Stimulated activated CD4-positive, alpha-beta T cell treated with anti-CD3 and anti-CD28 coated beads, Interleukin-12 subunit alpha, Interleukin-12 subunit beta, amount 100 ng/mL, for 4 hours (primary cell): ENCODE measurements at places on chromosomes 1 and 21.

GRCh38 chr1:32965251-32965747 is 690 bp upstream of the RNF19B start:
- DNase-seq: no peak

DNA sequence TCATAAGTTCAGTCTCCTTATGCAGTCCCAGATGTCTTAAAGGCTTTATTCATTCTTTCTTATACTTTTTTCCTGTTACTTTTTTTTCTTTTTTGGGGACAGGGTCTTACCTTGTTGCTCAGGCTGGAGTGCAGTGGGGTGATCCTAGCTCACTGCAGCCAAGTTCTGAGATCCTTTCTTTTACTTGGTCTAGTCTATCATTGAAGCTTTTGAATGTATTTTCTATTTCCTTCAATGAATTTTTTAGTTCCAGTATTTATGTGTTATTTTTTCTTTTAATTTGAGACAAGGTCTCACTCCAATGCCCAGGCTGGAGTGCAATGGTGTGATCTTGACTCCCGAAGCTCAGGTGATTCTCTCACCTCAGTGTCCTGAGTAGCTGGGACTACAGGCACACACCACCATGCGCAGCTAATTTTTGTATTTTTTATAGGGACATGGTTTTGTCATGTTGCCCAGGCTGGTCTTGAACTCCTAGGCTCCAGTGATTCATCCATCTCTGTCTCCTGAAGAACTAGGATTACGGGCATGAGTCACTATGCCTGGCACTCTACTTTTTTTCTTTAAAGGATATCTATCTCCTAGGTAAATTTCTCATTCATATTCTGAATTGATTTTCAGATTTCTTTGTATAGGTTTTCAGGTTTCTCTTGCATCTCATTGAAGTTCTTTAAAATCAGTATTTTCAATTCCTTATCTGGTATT is 26.1 kb upstream of the GTF2B start:
- no peak for DNase-seq

GRCh38 chr1:109578947-109579443 is 30.6 kb downstream of the GNAI3 start:
- no peak for DNase-seq

GRCh38 chr1:223006917-223007648 is 136.0 kb downstream of the TLR5 start:
- no peak for DNase-seq

DNA sequence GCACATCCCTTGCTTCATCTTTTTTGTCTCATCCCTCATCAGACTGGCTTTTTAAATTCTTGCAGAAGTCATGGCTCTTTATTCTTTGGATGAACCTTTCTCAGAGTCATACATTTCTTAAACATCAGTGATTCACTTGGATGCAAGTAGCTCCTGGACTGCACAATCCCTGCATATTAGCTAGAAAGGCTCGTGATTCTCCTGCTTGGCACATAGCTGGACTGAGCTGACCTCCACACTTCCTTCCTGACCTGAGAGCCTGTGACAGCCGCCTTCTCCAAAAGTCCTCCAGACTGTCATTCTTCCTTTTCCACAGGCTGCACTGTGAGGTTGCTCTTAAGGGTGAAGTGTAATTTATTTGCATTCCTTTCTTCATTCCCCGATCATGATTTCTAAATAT is 109.4 kb downstream of the RGL1 start:
- DNase-seq: no peak

- no peak for DNase-seq
Measured at GRCh38 chr1:178066296-178066907, 27.5 kb upstream of the RASAL2 start.

DNA sequence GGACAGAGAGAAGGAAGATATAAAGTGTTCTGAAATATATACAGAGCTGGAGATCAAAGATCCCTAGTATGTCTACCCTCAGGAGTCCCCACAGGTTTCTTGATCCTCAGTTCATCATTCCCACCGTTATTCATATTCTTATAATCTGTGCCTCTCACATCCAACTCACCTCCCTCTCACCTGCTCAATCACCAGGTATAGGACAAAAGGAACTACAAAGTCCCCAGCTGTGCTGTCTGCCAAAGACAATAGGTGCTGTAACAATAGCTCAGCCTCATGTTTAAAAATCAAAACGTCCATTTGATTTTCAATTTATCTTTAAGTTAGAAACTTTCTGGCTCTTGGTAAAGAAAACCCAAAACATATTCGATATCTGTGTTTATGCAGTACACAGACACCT is 121.1 kb upstream of the PKN2 start:
- no peak for DNase-seq

DNA sequence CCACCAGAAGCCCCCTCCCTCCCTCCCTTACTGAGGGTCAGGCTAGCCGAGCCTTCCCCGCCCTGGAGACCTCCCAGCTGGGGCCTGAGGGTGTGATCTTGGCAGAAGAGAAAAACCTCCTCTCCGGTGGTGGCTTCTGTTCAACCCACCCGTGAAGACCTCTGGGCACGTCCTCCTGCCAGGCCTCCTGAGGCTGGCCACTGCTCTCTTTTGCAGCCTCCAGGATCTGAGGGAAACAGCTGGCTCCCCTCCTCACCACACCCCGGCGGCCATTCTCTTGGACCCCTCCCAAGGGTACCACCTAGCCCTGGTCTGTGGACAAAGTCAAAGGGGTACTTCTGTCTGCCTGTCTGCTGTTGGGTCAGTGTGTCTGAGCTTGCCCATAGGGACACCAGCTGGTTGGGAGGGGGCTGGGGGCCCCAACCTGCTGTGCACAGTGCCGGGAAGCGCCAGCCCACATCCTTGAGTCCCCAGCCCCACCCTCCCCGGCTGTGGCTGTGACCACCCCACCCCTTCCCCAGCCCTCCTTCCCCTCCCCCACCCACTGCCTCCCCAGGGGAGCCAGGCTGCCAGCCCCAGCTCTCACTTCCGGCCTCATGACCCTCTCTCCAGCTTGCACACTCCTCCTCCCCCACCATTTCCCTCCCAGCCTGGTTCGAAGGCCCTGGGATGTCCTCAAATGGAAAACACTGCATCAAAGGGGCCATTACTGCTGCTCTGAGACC is 48.1 kb downstream of the AHDC1 start:
- no peak for DNase-seq

- no peak for DNase-seq
Measured at GRCh38 chr1:239764546-239764945, 327.1 kb upstream of the FMN2 start.

DNA sequence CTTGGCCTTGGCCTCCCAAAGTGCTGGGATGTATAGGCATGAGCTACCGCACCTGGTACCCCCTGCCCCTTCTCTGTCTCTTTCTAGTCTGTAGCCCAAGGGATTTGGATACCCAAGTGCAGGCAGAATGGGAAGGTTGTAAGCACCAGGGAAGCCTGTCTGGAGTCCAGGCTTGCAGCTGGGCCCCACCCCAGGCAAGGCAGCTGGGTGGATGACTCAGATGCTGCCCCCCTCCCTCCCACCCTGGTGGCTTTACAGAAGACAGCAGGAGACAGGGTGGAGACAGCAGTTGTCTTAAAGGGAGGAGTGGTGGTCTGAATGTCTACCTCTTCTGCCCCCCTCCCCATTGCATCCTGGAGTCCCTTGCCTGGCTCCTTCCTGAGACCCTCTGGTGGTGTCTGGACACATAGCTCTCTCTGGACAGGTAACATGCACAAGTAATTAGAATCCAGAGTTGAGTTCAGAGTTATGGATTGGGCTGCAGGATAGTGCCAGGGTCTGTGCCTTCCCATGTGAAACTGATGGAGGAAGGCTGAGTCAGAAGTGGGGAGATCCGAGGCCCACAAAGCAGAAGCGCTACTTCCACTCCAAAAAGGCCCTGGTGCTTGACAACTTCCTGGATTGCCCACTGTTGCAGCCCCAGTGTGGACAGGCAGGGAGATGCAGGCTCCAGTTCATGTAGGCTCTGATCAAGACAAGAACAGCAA is 5.1 kb downstream of the LMNA start:
- no peak for DNase-seq

DNA sequence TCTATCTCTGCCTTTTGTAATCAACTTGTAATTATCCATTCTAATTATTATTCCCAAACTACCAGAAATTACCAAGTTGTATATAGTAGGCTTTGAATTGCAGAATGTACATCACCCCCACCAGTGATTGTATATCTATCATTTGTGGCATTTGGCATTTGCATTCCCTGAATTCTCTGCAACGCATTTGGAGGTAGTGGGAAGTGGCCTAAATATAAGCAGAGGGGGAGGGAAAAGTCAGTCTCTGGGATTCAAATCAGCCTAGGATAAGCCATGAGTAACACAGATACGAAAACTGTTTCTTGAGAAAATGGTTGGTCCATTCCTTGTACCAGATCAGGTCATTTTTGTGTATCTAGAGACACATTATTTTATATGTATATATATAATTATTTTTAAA is 20.7 kb downstream of the DDX20 start:
- DNase-seq: no peak

DNA sequence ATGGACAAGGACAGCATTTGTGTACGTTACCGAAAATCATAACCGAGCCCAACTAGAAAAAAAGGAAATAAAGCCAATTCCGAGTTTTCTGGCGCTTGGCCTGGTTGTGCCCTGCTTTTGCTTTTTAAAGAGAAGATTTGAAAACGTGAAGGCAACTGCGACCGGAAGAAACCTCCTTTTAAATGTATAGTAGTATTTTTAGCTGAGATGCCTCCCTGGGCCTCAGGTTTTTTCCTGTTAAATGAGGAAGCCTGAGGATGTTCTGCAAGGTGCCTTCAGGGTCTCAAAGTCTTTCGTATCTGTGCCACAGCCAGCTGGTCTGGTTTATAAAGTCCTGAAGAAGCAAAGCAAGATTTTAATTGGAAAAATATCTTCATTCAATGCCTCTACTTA is 371 bp upstream of the ODF2L start:
- no peak for DNase-seq

GRCh38 chr1:76690766-76691165 is 176.5 kb upstream of the ST6GALNAC5 start:
- no peak for DNase-seq

DNA sequence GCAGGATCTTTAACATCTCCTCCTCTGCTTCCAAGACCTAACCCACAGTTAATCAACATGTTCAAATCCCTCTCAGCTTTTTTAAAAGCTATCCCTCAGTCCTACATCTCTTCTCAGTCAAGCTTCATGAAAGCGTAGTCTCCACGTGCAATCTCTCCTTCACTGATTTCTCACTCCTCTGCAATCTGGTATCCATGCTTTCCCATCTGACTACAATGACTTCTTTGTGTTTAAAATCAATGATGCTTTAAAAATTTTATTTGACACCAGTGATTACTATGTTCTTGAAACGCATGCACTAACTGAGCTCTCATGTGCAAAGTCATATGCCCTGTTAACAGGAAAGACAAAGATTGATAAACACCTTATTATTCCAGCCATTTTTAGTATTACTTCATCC is 67.5 kb upstream of the BEND5 start:
- DNase-seq: no peak

DNA sequence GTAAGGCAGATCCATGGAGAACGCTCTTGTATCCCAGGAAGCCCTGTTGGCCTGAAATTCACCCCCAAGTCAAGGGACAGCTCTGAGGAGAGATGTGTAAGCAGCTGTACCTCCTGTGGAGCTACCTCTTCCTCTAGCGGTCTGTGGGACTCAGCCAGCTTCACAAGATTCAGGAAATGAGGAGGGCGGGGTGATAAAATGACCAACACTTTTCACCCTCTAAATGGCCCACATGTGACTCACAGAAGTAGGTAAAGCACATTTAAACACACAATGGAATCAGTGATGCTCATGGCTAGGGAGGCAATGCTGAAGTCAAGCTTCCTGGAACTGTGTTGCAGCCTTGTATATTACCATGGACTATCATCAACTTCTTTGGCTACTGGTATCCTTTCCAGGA is at the start of gene SH2D1B:
SH2D1B (minus strand) TSS at position 135 of the 400 bp plus-strand sequence; CDS start at position 15, 120 bp downstream.
- DNase-seq: no peak

DNA sequence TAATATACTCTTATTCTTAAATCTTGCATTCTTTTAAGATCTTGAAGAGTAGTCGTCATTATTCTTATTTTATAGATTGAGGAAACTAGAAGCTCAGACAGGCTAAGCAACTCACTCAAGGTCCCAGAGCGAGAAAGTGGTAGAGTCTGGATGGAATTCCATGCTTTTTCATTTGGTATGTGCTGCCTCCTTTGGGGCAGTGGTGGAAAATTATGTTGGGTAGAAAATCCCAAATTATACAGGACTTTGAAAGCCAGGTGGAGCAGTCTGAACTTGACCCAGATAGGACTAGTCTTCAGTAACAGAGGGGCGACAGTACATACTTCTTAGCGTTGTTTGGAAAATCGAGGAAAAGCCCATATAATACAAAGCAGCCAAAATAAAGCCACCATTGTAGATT is 205.6 kb downstream of the ATG4C start:
- DNase-seq: no peak

DNA sequence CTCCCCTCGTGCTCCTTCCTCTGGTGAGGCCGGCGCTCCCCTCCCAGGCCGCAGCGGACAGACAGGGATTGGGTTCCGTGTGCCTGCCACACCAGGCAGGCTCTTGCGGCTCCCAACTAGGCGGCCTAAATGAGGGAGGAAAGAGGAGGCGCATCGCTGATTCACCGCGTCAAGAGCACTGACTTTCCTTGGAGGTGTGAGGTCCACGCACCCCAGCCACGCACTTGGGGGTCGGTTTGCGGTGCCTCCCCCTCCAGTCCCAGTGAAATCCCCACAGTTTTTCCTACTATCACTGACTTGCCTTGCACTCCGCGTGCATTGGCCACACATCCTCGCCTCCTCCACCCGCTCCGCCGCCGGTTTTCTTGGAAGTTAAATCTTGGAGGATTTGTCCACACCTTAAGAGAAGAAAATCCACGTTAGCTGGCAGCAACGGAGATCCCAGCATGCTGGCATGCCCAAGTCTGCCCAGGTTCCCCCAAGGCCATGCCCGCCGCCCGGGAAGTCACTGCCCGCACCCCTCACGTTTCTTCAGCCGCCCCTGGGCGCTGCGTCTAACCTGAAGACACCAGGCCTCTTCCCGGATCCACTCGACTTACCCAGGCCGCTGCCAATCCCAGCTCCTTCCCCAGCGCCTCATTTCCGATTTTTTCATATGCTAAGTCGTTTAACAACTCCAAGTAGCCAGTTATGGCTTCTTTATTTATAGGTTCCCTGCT is 1.1 kb upstream of the FOXD3 start:
- no peak for DNase-seq

DNA sequence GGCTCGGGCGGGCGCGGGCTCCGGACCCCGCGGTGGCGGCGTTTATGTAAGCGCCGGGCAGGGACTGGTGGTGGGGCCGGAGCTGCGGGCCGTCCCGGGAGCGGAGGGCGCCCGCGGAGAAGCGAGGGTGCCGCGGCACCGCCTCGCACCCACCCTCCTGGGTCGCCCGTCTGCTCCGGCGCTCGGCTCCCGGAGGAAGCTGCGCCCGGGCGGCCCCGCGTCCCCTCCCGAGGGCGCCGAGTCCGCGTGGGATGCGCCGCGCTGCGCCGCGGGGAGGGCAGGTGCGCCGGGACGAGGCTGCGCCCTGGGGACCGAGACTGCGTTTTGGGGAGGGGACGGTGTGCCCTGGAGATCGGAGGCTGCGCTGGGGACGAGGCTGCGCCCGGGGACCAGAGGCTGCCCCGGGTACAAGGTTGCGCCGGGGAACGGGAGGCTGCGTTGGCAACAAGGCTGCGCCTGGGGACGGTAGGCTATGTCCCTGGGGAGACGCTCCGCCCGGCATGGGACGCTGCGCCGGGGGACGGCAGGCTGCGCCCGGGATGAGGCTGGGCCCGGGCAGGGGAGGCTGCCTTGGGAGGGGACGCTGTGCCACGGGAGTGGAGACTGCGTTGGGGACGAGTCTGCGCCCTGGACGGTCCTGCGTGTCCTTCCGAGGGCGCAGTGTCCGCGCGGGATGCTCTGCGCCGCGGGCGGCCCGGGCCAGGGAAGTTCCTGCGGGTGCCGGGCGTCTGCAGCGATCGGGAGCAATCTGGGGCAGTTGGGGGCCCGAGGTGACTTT is 627 bp downstream of the ADARB1 start:
- DNase-seq: peak; percentile 37

- DNase-seq: no peak
Measured at GRCh38 chr1:216448011-216448510, 24.8 kb upstream of the USH2A start.
